Right renal cortex interstitium (tissue), 3 donors: ENCODE measurements at places on chromosomes 5 and 9. TPM values are rescaled to one million over a fixed set of nuclear protein-coding genes. Genes with fewer than 3 reads are reported as not detected.

Gene NTRK2
- polyA plus RNA-seq: 111 TPM

Gene PRLR
- 42.9 TPM for polyA plus RNA-seq

DNA sequence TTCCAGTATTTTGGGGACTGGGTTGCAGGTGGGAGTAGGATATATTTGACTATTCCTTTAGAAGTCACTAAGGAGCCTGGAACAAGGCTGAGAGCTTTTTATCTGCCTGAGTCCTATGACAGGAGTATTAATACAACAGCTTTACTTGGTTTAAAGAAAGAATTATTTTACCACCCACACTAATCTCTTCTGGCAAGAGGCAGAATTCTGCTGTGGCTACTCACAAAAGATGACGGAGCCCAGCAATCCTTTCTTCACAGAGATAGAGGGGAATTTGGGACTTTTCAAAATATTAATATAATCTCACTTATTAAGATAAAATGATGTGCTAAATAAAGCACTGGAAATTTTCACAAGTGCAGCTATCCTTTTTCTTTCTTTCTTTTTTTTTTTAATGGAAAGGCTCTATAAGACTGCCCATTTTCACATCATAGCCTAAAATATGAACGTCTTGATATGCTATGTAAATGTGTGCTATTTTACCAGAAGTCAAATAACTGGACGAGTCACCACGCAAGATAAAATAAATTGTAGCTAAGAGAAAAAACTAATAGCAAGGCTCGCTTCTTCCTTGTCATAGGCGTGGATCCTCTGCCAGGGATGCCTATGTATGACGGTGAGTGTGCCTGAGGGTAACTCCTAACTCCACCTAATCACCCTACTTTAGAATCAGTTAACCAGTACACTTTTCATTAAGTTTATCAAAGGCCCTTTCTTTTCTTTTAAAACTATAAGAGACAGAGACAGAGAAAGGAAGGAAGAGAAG, 76.3 kb downstream of the ZNF608 start:
- no peak for DNase-seq

DNA sequence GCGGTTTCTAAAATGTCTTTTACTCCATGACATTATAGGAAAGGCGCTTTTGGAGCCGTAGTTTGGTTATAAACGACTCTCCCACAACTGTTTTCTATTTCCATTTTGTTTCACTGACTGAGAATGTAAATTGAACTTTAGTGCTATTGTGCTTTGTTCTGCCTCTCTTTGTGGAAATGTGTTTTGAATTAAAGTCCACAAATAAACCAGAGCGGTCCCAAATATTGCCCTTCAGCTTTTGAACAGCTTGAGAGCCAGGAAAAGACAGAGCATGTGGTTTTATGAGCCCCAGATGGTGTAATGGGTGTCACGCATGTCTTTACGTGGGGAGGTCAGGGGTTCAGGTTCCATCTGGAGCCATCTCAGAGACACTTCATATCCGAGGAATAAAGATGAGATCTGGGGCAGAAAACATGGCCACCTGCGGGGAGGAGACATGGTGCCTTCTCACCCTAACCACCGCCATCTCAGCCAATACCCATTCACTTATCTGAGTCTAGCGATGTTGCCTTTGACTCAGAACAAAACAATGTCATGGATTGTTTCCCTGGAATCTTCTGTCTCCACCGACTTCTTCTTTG, 42.5 kb upstream of the ROR2 start:
- no peak for DNase-seq

DNA sequence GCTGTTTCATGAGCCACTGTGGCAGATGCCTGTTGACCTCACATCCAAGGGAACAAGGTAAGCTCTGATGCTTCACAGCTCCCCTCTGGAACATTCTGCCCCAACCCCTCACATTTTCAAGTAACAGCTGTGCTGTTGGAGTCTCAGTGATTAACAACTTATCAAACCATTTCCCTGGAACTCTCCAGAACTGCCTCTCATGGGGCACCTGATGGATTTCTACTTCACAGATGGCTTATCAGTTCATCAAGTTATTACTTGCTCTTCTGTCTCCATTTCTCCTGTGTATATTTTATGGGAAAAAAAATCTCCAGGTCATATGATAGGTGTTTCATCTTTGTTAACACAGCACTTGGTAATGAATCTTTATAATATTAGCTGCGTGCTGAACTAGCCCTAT, 322.4 kb downstream of the MAN2A1 start:
- no peak for DNase-seq

DNA sequence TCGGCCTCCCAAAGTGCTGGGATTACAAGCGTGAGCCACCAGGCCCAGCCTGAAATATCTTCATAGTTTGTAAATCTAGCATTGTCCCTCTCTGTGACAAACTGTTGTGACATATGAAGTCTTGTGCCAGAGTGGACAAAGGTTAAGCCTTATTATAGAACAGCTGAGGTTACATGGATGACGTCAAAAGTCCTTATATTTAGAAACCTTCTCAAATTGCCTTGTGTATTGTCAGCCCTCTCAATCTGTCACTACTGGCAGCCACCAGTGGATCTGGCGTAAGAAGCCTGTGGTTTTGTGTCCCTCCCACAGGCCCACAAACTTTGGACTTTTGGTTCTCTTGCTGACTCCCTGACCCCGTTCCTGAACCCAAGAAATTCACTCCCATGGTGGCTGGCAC, 79.4 kb upstream of the CCDC112 start:
- no peak for DNase-seq
